ENCODE measurements at places on chromosomes 4 and X.

DNA sequence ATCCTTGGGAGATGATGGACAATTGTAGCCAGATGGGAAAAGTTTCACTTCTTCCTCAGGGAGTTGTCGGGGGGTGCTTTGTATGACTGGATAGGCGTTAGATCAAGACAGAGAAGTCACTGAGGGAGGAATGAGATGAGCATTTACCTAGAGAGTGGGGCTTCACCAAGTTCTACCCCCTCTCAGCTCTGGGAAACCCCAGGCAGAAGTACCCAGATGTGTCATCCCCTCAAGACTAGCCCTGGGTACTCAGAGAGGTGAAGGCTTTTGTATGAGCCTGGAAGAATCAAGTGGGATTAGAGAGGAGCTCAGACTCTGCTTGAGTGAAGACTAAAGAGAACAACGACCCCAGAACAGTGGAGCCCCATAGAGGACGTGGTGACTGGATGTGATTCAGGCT lies 1.9 kb downstream of the MAGEB1 start:
- DNase-seq = no peak

- no peak for DNase-seq
These were observed 11.0 kb downstream of the TMEM192 start for GRCh38 chr4:165101641-165102040.

DNA sequence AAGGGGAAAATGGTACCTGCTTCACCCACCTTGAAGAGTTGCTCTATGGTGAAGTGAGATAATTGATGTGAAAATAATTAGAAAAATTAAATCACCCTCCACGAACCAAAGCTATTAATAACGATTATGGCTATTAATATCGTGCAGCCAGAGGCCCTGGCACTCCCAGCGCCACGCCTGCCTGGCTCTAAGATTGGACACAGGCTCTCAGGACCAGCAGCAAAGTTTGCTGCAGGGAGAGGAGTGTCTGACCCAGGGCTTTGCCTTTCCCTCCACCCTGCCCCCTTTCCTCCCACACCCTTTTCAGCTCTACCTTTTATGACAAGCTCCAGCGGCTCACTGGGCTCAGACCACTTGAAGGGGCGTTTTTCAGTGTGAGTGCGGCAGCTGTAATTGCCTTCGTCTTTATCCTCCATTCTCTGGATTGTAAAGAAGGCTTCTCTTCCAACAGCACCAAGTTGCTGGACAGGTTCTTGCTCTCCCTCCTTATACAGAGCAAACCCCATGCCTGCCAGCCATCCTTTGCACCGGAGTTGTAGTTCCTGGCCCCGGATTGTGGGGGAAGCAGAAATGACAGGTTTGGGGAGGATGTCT lies 11.5 kb downstream of the IGSF1 start:
- no peak for DNase-seq

GRCh38 chr4:59175617-59176016 lies 2024.5 kb upstream of the ADGRL3 start:
- DNase-seq = no peak

GRCh38 chr4:163109967-163110366 lies 56.7 kb downstream of the NAF1 start:
- DNase-seq = no peak

All from NCI-H1694 (cell line).